Fibroblast of mammary gland (primary cell): ENCODE measurements at places on chromosomes 4 and X.

DNA sequence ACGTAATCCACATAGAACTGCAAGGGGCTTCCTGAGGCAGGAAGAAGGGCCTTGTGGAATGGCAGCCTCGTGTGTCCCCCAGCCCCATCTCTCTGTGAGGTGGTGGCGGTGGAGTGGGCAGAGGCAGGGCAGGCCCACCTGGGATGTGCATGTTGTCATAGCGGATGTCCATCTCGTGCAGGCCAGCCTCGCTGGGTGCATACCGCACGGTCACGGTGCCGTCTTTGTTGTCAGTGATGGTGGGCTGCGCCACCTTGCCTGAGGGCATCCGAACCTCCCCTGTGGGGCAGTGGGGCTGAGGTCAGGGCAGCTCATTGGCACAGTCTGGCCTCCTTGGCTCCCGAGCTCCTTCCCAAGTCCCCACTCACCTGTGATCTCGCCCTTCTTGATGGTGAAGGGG is 20.4 kb downstream of the FLNA start:
- no peak for DNase-seq

DNA sequence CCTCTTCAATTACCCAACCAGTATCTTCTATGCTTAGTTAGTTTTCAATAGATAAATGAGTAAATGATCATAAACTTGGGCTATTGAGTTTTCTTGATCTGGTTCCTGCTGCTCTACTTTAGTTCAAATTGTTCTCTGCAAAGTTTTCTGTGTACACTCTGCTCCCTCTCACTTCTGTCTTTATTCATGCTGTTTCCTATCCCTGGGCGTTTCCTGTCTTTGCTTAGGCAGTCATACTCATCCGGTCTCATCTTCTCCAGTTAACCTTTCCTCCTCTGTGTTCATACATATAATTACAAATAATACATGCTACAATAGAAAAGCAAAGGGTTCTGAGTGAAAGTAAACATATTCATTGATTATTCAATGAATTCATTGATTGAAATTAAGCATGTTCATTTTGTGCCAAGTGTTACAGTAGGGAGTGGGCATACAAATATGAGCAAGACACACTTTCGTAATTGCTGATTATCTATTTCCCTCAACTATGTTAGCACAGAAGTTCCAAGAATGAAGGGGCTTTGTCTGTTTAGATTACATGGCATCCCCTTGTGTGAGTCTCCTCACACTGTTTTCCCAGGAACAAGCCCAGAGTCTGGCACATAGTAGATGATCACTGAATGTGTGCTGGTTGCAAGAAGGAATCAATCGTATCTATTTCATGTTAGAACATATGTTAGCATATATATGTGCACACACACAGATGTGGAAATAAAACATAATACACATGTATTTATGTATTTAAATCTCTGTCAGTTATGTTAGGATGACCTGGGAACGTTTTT is 1.1 kb downstream of the RAB39B start:
- DNase-seq: no peak

GRCh38 chr4:75340561-75340960 is 173.6 kb downstream of the RCHY1 start:
- DNase-seq: no peak

DNA sequence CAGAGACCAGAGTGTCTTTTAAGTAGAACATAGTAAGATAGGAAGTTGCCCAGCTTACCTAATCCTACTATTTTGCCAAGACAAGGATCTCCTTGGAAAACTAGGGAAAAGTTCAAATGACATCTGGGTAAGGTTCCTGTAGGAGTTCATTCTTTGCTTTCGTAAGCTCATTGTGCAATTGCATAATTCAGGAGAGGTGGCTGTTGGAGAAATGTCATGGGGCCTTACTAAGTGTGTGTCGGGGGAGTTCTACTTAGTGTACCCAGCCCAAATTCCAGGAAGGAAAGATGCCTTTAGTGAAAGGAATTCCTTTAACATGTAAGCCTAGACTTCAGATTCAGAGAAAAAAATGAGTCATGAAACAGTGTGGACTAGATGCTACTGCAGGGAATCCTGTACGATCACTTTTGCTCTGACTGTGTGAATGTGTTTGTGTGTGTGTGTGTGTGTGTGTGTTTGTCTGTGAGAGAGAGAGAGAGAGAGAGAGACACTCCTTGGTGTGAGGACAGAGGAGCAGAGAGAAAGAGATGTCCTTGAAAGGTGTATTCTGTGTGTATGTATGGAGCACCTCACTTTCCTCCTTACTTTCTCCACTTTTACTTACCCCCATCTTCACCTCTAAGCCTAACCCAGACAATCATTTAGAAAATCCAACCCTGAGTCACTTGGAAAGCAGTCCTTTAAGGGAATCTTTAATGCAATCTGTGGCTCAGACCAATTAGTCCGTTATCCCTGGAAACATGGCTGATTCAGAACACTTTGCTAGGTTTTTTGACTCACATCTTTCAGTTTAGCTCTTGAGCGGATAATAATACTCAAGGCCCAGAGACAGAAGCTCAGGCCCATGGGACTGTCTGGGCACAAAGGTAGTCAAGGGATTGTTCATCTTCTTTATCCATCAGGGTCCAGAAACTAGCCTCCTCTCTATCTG is 114.5 kb upstream of the ACSL4 start:
- DNase-seq: peak; percentile 95

DNA sequence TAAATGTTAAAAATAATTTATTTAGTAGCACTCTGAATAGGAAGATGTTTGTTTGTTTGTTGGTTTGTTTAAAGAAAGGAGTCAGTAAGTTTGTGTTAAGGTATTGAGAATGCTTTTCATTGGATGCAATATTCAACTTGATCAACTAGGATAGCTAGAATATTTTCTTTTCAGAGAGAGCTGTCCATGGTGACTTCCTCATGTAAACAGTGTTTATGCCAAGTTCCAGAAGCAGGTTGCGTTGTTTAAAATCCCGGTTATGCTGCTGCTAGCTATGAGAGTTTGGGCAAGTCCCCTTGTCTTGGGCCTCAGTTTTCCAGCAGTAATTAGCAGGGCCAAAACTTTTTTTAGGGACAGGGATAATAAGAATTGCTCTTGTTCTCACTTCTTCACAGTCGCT is 876.2 kb upstream of the HS3ST1 start:
- no peak for DNase-seq

DNA sequence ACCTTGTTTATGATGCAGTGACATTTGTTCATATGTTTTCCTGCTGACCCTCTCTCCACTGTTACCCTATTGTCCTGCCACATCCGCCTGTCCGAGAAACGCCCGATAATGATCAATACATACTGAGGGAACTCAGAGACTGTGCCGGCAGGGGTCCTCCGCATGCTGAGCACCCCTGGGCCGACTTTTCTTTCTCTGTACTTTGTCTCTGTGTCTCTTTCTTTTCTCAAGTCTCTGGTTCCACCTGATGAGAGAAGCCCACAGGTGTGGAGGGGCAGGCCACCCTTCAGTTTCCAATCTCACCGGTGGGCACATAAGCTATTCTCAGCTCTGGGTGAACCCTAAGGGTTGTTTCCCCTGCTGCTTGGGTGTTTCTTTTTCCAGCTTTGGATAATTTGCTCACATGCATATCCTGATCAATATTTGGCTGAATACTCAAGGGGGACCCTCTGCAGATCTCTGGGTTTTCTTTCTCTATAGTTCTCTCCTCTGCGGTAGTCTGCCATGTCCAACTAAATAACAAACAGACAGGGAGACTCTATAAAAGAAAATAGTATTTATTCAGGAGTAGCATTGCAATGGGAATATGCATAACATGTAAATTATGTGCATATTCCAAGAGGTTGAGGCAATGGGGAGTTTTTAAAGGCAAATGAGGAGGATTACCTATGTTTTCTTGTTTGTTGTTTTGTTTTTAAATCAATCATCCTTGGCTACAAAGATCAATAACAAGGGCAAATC is 97.2 kb downstream of the CEP44 start:
- no peak for DNase-seq

DNA sequence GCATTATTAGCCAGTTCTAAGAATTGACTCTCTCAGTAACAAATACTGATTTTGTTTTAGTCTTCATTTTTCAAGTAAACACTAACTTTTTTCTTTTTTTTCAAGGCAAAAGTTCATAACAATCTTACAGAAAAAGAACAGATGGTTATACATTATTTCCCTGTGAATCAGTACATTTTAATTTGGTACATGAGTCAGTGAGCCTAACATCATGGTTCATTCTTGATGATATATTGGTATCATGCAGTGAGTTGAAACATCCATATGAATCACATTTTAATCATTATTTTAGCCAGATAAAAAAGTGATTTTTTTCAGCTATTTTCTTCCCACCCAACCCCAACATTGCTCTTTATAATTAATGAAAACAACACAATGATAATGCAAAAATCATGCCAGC is 184.3 kb upstream of the TACR3 start:
- peak; percentile 86 for DNase-seq

GRCh38 chrX:83416273-83416672 is 91.8 kb upstream of the POU3F4 start:
- DNase-seq: peak; percentile 0

- DNase-seq: peak; percentile 43
Measured at GRCh38 chr4:165810726-165811125, 62.3 kb upstream of the TLL1 start.

DNA sequence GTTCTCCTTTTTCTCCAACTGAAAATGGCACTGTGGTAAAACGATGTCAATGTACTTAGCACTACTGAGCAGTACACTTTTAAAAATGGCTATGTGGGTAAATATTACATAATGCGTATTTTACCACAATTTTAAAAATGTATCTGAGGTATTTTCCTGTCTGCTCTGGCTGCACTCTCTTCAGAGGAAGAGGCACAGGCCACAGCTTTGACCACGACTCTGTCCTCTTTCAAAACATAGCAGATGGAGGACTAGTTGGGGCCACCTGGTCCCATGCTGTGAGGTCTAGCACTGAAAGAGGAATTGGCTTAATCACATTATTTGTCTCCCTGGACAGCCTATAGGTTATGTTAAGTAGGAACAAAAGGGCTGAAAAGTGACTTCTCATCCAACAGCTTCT is 5.2 kb downstream of the KCNE5 start:
- DNase-seq: no peak

DNA sequence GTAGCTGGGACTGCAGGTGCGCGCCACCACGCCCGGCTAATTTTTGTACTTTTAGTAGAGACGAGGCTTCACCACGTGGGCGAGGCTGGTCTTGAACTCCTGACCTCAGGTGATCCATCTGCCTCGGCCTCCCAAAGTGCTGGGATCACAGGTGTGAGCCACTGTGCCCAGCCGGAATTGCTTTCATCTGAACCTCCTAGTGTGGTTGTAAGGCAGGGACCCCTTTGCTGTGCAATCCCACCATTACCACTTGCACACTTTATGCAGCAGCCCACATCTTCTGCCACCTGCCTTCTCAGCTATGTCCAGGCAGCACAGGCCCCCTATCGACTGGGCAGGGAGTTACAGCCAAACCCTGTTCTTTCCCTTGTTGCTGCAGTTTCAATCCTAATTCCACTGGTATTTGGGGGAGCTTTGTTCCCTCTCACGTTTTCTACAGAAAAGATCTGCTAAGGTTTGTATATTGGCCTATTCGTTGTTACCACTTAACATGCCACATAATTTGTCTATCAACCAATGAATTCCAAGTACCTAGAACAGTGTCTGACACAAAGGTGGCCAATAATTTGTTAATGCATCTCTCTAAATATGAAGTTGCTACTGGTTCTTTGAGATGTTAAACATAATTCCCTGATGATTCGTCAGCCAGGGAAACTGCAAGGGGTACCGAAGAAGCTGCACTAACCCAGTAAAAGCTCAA is 6.5 kb downstream of the RPL39 start:
- DNase-seq: peak; percentile 40

DNA sequence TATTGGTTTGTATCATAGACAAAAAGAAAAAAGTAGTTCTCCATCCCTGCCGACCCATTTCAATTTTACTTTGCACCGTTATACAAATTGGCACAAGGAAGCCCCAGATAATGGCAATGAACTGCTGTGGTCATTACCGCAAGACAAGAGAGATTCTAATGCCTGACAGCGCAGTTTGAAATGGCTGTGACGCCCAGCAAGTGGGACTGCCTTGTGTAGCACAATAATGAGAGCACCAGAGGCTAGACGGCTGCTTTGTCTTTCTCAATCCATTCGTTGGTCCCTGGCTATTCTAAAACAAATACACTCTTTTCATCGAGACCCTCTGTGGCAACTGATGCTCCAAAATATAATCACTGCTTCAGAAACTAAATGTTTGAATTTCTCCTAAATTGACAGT is 192.4 kb upstream of the NEIL3 start:
- DNase-seq: no peak

DNA sequence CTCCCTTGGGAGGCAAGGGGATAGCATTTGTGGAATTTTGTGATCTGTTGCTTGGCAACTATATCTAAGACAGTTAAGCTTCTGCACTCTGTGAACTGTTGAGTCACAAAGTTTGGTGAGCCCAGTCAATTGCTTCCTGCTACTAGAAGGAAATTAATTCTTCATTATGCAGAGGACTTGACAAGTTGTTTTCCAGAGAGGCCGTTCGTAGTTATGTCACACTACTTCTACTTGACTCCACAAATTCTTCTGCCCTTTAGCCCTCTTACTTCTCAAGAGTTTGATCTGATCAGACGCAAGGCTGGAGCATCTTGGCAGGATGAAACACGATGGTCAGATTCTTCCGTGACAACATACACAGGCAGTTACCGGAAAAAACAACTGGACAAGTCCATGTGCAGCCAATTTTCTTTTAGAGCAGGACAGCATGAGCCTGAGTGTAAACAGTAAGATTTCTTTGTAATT is at the start of gene C4orf51:
Gene C4orf51, plus strand, starts transcription at position 156 of the 465 bp plus-strand sequence. Its CDS starts 58 bp downstream, at position 214.
- peak; percentile 73 for DNase-seq
